Small intestine (tissue), 16 donors: ENCODE measurements at places on chromosomes 16 and 17. TPM values are rescaled to one million over a fixed set of nuclear protein-coding genes. Genes with fewer than 3 reads are reported as not detected.

GRCh38 chr16:75494184-75494583 is 1.1 kb downstream of the CHST6 start:
- H3K4me3 ChIP-seq: no peak overlapping the region
- peaks cover 2% of the 10 kb centered on the region for H3K27me3 ChIP-seq
- no peaks in the 10 kb centered on the region for H3K4me1 ChIP-seq

GPRC5B gene
- 1.4 TPM for polyA plus RNA-seq

ENGASE gene
- 36.2 TPM for polyA plus RNA-seq

DNA sequence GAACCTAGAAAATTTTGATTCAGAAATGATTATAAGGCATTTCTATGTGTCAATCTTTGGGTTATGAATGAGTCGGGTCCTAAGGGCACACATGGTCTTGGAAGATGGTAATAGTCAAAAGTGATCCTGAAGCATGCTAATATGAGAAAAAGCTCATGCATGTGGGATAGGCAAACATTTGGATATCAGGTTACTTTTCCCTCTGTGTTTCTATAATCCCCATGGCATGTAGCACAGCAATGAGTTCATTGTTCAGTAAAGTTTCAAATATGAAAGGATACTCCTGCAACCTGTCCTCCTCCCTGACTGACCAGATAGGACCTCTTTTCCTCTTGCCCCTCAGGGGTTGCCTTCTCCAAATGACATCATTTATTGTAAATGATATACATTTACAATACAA is 249.9 kb upstream of the MON1B start:
- no peaks in the 10 kb centered on the region for H3K36me3 ChIP-seq
- H3K27ac ChIP-seq: no peak overlapping the region
- no peak for DNase-seq

CA7 gene
- 89.7 TPM for polyA plus RNA-seq

SLC5A11 gene
- polyA plus RNA-seq: 32.4 TPM

ADPRM gene
- polyA plus RNA-seq: 21.8 TPM

DNA sequence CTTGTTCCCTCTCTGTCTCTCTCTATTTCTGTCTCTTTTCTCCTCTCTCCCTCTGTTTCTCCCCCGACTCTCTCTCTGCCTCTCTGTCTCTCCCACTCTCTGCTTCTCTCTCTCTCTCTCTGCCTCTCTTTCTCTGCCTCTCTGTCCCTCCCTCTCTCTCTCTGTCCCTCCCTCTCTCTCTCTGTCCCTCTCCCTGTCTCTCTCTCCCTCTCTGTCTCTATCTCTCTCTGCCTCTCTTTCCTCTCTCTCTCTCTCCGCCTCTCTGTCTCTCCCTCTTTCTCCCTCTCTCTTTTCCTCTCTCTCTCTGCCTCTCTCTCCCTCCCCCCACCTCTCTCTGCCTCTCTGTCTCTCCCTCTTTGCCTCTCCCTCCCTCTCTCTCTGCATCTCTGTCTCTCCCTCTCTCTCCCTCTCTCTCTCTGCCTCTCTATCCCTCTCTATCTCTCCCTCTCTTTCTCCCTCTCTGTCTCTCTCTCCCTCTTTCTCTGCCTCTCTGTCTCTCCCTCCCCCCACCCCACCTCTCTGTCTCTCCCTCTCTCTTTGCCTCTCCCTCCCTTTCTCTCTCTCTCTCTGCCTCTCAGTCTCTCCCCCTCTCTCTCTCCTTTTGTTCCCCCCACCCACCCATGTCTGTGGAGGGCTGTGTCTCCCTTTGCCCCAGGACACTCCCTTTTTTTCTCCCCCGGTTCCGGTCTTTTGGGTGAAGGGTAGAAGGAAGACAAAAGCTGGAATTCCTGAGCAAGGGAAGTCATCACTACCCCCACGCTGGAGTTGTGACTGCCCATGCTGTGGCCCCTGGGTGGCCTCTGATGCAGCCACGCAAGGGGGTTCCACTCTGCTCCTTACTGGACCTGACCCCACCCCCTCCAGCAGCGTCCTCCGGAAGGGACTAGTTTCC is 27.1 kb upstream of the MGAT5B start:
- no peaks in the 10 kb centered on the region for H3K36me3 ChIP-seq
- no peak overlapping the region for H3K27ac ChIP-seq
- no peak for DNase-seq
- peaks cover 23% of the 10 kb centered on the region for H3K27me3 ChIP-seq
- no peaks in the 10 kb centered on the region for H3K4me1 ChIP-seq

DNA sequence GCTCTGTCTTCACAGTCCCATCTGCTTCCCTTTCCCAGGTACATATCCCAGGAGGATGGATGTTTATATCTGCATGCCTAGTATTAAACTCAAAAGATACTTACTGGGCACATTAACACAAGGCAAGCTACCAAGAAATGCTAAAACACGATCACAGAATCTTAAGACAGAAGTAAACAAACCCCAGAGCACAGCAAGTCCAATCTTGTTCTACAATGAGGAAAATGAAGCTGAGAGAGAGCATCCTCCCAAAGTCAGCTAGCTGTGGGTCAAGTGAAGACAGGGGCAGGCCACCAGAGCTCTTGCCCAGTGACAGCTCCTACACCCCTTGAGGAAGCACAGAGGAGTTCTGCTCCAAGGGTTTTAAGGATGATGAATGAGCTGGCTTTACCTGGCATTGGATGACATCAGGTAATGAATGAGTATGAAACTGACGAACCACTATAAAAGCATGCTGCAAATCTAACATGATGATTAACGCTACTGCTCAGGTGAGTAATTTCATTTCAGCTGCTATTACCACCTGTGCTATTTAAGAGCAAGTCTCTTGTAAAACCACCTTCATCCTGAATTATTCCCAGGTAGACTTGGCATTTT is 20.3 kb downstream of the XPO6 start:
- no peaks in the 10 kb centered on the region for H3K27me3 ChIP-seq
- H3K4me1 ChIP-seq: peaks cover 3% of the 10 kb centered on the region
- H3K27ac ChIP-seq: no peak overlapping the region
- no peak overlapping the region for H3K4me3 ChIP-seq
- DNase-seq: no peak

- DNase-seq: peak; percentile 59
- no peak overlapping the region for H3K4me3 ChIP-seq
- H3K4me1 ChIP-seq: peaks cover 33% of the 10 kb centered on the region
These were observed 32.2 kb downstream of the BAHCC1 start for GRCh38 chr17:81427173-81428120.

DNA sequence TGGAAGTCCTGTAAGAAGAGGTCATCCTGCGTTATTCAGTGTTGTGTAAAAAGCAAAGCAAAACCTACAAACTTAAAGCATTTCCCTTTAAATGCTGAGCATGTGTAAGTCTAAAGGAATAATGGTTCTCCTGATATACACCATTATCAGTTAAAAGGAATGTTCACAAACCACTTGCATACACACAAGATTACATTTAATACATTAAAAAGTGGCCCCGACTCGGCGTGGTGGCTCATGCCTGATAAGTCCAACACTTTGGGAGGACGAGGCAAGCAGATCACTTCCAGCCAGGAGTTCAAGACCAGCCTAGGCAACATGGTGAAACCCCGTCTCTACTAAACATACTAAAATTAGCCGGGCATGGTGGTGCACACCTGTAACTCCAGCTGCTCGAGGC is 30.5 kb downstream of the CPPED1 start:
- peaks cover 13% of the 10 kb centered on the region for H3K36me3 ChIP-seq
- no peak overlapping the region for H3K27ac ChIP-seq
- no peaks in the 10 kb centered on the region for H3K4me1 ChIP-seq
- H3K4me3 ChIP-seq: no peak overlapping the region
- no peak for DNase-seq
- no peaks in the 10 kb centered on the region for H3K27me3 ChIP-seq

DNA sequence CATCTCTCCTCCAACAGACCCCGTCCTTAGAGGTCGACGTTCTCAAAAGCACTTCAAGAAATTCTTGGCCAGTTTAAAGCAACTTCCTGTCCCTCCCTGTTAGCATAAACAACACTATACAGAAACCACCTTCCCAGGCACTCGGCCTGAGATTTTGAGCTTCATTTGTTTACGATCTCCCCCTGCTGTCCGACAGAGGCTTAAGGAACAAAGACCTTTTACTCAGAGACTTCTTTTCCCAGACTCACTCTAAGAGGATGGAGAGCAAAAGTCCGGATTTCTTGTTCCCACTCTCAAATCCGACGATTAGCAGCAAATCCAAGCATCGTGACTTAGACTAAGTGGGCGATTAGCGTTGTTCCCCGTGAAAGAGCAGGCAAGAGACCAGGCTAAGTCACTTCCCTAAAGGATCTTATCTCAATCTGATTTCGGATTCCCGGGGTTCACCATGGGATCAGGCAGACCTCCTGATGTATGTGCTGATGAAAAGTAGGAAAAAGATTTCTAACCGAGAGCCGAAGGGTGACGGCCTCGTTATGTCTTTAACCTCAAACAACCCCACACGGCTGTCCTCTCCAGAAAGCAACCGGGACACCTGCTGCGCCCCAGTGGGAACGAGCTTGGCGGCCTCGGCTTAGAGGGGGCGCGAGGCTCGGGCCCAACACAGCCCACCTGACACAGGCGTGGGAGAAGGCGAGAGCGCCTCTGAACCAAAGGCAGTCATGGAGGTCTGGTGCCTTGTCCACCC is 598 bp downstream of the INPP5K start:
- DNase-seq: peak; percentile 88
- peaks cover 54% of the 10 kb centered on the region for H3K36me3 ChIP-seq
- H3K4me1 ChIP-seq: peaks cover 3% of the 10 kb centered on the region
- H3K4me3 ChIP-seq: peak overlapping the region; percentile 94

RDM1 gene
- not detected for polyA plus RNA-seq

TMEM114 gene
- not detected for polyA plus RNA-seq

TVP23A gene
- 0.73 TPM for polyA plus RNA-seq

- H3K4me3 ChIP-seq: no peak overlapping the region
- H3K27ac ChIP-seq: no peak overlapping the region
- no peaks in the 10 kb centered on the region for H3K27me3 ChIP-seq
These were observed 2.0 kb downstream of the GPT2 start for GRCh38 chr16:46885960-46886763.

GRCh38 chr16:14202095-14202494 is 131.0 kb downstream of the MRTFB start:
- H3K27ac ChIP-seq: no peak overlapping the region
- H3K36me3 ChIP-seq: no peaks in the 10 kb centered on the region
- H3K27me3 ChIP-seq: no peaks in the 10 kb centered on the region
- H3K4me1 ChIP-seq: peaks cover 5% of the 10 kb centered on the region
- peak; percentile 7 for DNase-seq
- no peak overlapping the region for H3K4me3 ChIP-seq

KRTAP4-9 gene
- not detected for polyA plus RNA-seq

NPIPB4 gene
- 9.2 TPM for polyA plus RNA-seq

VAC14 gene
- 31.1 TPM for polyA plus RNA-seq

SDK2 gene
- under 0.01 TPM for polyA plus RNA-seq

KRTAP9-8 gene
- polyA plus RNA-seq: not detected

DNA sequence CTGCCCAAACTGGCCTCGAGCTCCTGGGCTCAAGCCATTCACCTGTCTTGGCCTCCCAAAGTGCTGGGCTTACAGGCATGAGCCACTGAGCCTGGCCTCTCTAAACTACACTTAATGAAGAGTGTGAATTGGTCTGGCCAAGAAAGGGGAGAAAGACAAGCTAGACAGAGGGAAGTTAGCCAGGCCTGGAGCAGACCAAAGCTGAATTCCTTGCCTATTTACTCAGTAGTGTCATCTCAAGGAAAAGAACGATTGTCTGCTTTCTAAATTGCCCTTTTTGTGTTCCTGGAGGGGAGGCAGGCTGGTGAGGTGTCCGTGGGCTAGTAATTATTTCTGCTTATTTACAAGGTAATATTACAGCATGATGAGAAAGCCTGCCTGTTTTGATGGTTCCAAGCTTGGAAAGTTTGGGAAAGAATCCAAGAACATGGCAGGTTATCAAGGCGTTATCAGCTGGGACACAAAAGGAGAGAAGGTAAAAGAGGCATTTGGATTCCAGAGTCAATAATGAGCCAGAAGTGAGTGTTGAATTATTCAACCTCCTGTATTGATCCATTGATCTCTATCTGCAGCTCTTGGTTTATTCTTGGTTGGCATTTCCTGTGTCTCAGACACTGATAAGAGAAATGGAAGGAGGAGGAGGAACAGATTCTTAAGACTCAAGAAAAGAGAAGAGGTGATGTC is 6.3 kb upstream of the CBFB start:
- DNase-seq: peak; percentile 51
- no peaks in the 10 kb centered on the region for H3K36me3 ChIP-seq
- no peaks in the 10 kb centered on the region for H3K27me3 ChIP-seq
- no peak overlapping the region for H3K27ac ChIP-seq

- DNase-seq: no peak
- no peaks in the 10 kb centered on the region for H3K27me3 ChIP-seq
- no peaks in the 10 kb centered on the region for H3K4me1 ChIP-seq
- no peaks in the 10 kb centered on the region for H3K36me3 ChIP-seq
- H3K27ac ChIP-seq: no peak overlapping the region
These were observed 111.5 kb upstream of the MPHOSPH6 start for GRCh38 chr16:82281544-82281943.

ZG16 gene
- polyA plus RNA-seq: 19.3 TPM

DNA sequence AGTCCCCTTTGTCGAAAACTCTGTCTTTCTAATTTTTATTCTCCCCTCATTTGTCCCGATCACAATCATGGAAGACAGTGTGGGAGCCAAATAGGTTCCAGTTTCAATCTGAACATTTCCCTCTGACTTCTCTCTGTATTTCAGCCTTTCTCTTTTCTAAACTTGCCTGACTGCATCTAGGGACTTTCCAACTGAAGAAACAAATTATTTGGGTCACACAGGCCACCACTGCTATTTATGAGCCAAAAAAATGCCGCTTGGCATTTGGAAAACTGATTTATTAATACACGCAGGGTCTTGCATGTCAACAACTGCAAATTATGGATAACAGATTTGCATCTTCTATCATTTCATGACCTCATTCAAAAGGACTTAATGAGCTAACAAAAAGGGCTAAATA is 55.2 kb upstream of the ELAC2 start:
- no peak overlapping the region for H3K4me3 ChIP-seq
- H3K36me3 ChIP-seq: no peaks in the 10 kb centered on the region
- no peaks in the 10 kb centered on the region for H3K4me1 ChIP-seq
- no peak overlapping the region for H3K27ac ChIP-seq

- no peak for DNase-seq
- no peak overlapping the region for H3K27ac ChIP-seq
- H3K36me3 ChIP-seq: no peaks in the 10 kb centered on the region
- no peak overlapping the region for H3K4me3 ChIP-seq
- H3K27me3 ChIP-seq: peaks cover 3% of the 10 kb centered on the region
These were observed 22.9 kb upstream of the KRT17 start for GRCh38 chr17:41647038-41647813.

DNA sequence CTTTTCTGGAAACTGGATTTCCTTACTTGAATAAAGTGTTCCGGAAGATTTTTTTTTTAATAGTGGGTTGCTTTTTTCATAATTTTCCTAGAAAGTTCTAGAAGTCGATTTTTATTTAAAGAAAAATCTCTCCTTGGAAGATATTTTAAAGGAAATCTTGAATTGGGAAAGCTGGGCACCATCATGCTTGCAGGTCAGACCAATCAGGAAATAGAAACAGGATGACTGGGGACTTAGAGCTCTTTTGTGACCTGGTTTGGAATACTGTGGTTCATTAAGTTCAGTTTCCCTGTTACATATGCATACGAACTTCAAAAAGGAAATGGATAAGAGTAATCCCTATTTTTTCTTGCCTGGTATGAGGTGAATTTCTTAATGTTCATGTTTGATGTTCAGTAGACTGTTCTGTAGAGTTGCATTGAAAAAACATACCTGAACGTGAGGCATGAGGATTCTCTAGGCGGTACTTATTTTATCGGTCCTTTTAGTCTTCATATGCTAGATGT is 1.2 kb downstream of the NFATC3 start:
- DNase-seq: peak; percentile 53
- no peaks in the 10 kb centered on the region for H3K36me3 ChIP-seq
- peak overlapping the region; percentile 99 for H3K4me3 ChIP-seq
- H3K27me3 ChIP-seq: no peaks in the 10 kb centered on the region
- peaks cover 18% of the 10 kb centered on the region for H3K4me1 ChIP-seq
- H3K27ac ChIP-seq: peak overlapping the region; percentile 90
